Endothelial cell of umbilical vein (primary cell): ENCODE measurements at places on chromosomes 4 and X.

- H3K27me3 ChIP-seq = no peaks in the 10 kb centered on the region
- DNase-seq = no peak
- H3K4me1 ChIP-seq = no peaks in the 10 kb centered on the region
- H3K27ac ChIP-seq = no peak overlapping the region
- no peak overlapping the region for H3K4me3 ChIP-seq
These were observed 136.9 kb downstream of the MGST2 start for GRCh38 chr4:139802488-139802887.

GRCh38 chr4:87103691-87104187 is 116.7 kb downstream of the KLHL8 start:
- H3K27ac ChIP-seq = peak overlapping the region; percentile 96
- no peaks in the 10 kb centered on the region for H3K27me3 ChIP-seq
- peaks cover 37% of the 10 kb centered on the region for H3K4me1 ChIP-seq
- peak; percentile 84 for DNase-seq
- peaks cover 7% of the 10 kb centered on the region for H3K36me3 ChIP-seq

- H3K36me3 ChIP-seq = no peaks in the 10 kb centered on the region
- DNase-seq = no peak
- H3K27me3 ChIP-seq = no peaks in the 10 kb centered on the region
- H3K4me3 ChIP-seq = no peak overlapping the region
- H3K27ac ChIP-seq = no peak overlapping the region
These were observed 247.4 kb upstream of the CTSO start for GRCh38 chr4:156201050-156201449.

- no peaks in the 10 kb centered on the region for H3K27me3 ChIP-seq
- H3K4me1 ChIP-seq = no peaks in the 10 kb centered on the region
- no peak overlapping the region for H3K4me3 ChIP-seq
- DNase-seq = peak; percentile 54
These were observed 19.2 kb downstream of the PNMA6E start for GRCh38 chrX:153381684-153382532.

GRCh38 chr4:86286726-86287125 is 73.1 kb downstream of the MAPK10 start:
- DNase-seq = no peak
- no peaks in the 10 kb centered on the region for H3K36me3 ChIP-seq
- H3K4me1 ChIP-seq = peaks cover 2% of the 10 kb centered on the region
- no peak overlapping the region for H3K4me3 ChIP-seq
- H3K27me3 ChIP-seq = no peaks in the 10 kb centered on the region
- no peak overlapping the region for H3K27ac ChIP-seq

DNA sequence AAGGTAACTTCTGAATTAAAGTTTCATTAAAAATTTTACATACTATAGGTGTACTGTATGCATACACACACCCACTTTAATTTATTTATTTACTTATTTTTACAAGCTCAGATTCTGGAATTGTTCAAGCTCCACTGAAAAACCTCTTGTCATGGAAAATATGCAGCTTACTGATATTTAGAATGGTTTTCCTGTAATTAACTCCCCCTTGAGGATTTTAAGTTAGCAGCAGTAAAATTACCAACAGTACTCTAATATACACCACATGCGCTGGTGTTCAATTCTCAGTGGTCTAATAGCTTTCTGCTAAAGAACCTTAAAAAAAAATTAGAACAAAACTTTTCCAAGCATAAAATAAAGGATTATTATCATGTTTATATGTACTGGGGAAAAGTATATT is 12.0 kb downstream of the MAB21L2 start:
- H3K36me3 ChIP-seq = no peaks in the 10 kb centered on the region
- H3K27ac ChIP-seq = no peak overlapping the region
- H3K4me3 ChIP-seq = no peak overlapping the region

DNA sequence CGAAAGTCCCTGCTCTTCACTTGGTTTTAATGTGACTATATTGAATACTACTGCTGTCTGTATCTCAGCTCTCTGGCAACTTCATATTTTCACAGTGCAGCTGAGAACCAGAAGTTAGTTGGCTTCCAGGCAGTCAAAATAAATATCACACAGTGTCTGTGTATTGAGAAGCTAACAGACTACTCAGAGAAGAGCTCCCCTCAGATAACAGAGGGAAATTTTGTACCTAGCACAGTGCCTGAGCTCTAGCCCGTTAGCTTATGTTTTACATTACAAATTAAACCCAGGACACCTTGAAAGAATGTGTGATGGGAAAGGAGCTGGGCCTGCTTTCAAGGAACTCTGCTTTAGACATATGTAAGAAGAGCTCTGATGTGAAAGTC is 22.7 kb downstream of the JADE1 start:
- peaks cover 7% of the 10 kb centered on the region for H3K36me3 ChIP-seq
- no peak overlapping the region for H3K27ac ChIP-seq
- H3K27me3 ChIP-seq = no peaks in the 10 kb centered on the region

GRCh38 chrX:13506574-13506973 is 62.8 kb upstream of the EGFL6 start:
- H3K27me3 ChIP-seq = no peaks in the 10 kb centered on the region
- no peak overlapping the region for H3K4me3 ChIP-seq
- H3K4me1 ChIP-seq = no peaks in the 10 kb centered on the region
- DNase-seq = peak; percentile 34
- no peaks in the 10 kb centered on the region for H3K36me3 ChIP-seq

DNA sequence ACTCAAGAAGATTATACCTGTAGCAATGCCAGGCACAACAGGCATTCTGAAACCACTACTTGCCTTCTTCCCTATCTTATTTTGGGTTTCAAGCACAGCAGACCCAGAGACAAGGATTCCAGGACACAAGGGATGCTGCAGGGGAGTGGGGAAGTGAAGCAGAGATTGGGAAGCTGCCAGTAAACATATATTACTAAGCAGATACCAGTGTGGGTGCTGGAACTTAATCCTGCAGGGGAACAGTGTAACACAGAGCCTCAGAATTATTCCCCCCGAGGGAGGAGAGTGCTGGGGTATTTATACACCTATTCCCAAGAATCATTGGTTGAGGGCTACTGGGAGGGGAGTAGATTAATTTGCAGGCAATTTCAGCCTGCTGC is 33.3 kb upstream of the MAML3 start:
- peaks cover 18% of the 10 kb centered on the region for H3K4me1 ChIP-seq
- H3K36me3 ChIP-seq = no peaks in the 10 kb centered on the region
- H3K4me3 ChIP-seq = no peak overlapping the region
- DNase-seq = no peak
- H3K27me3 ChIP-seq = no peaks in the 10 kb centered on the region

DNA sequence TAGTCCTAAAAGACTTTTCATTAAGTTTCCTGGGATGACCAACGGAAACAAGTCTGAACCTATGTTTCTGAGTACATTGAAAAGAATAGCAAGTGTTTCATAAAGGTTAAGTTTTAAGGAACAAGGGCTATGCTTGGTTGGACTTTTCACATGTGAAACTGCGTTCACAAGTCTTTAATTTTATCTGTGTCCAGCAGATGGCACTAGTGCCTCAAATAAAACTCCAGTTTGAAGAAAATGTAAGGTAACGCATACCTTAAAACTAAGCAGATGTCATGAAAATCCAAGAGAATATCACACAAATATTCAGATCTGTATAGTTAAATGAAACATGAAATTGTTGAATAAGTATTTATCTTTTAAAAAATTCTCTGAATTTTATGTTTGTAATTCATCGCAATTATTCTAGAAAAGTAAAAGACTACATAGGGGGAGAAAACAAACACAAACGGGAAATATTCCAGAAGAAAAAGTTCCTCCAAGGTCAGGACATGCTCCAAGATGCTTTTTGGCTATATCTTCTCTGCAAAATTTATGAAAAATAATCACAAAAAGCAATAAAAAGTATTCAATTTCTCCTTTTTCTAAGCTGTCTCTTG is 89.6 kb upstream of the MAD2L1 start:
- H3K4me3 ChIP-seq = no peak overlapping the region
- no peak overlapping the region for H3K27ac ChIP-seq
- peak; percentile 79 for DNase-seq
- H3K36me3 ChIP-seq = no peaks in the 10 kb centered on the region

- H3K27ac ChIP-seq = no peak overlapping the region
- no peaks in the 10 kb centered on the region for H3K4me1 ChIP-seq
- no peak for DNase-seq
These were observed 48.5 kb downstream of the SLC9A7 start for GRCh38 chrX:46710425-46710824.

DNA sequence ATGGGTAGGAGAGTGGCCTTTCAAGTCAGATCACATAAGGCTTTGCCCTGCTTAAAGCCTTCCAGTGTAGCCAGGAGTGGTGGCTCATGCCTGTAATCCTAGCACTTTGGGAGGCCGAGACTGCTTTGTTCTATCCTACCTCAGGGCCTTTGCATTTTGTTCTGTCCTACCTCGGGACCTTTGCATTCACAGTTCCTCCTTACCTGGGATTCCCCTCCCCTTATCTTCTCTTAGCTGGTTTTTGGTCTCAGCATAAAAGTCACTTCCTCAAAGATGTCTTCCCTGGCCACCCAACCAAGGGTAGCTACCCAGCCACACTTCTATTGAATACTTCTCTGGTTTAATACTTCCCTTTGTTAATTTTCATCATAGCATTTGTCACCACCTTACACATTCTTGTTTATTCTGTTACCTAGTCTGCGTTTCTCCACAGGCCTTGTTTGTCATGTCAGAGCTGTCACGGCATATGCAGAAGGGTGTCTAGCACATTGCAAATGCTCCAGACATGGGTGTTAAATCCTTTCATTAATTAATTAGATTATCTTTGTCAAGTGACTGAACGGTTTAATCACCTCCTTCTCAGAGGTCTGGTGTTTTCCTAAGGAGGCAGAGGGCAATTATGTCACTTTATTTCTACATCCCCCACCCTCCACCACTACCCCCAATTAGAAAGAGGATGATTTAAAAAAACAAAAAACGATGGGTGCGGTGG is 11.3 kb upstream of the SETD7 start:
- no peaks in the 10 kb centered on the region for H3K36me3 ChIP-seq
- no peaks in the 10 kb centered on the region for H3K27me3 ChIP-seq
- no peak overlapping the region for H3K4me3 ChIP-seq
- H3K4me1 ChIP-seq = no peaks in the 10 kb centered on the region

DNA sequence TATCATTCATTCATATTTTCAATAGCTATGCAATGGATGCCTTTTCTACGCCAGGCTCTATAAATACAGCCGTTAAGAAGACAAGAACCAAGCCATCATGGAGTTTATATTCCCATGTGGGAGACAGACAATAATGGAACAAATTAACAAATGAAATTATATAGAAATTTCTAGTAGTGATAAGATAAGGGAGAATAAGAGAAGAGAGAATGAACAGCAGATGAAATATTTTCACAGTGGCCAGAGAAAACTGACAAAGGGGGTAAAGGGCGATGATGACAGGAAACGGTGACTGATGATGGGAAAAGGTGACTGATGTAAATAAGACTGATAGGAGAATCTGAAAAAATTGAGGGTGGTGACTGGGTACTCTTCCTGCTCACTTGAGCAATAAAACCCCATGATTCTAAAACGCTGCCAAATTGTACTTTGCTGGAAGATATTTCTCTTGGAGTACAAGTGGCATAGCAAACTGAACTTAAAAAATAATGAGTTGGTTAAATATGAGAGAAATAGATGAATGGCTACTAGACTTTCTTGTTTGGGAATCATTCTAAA is 13.2 kb downstream of the RNF150 start:
- H3K27me3 ChIP-seq = no peaks in the 10 kb centered on the region
- H3K4me3 ChIP-seq = no peak overlapping the region
- H3K27ac ChIP-seq = no peak overlapping the region

DNA sequence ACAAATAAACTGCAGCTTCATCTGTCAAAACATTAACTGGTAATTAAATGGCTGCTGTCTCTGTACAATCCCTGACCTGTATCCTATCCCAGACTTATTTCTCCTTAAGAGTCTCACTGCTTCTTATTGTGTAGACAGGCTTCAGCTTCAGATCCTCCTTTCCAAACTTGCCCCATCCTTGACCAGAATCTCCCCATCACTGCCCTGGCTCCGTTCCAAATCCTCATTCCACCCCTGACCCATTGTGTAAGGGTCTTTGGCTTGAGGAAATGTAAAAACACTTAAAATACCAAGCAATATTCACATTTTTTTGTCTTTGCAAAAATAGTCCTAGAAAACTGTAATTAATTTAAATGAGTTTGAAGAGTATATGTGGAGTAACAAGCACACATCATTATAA is 152.6 kb upstream of the VEGFC start:
- H3K4me3 ChIP-seq = no peak overlapping the region
- no peak for DNase-seq
- no peaks in the 10 kb centered on the region for H3K27me3 ChIP-seq
- H3K36me3 ChIP-seq = no peaks in the 10 kb centered on the region

GRCh38 chrX:107752043-107752442 is 23.5 kb downstream of the TSC22D3 start:
- H3K27ac ChIP-seq = no peak overlapping the region
- no peak overlapping the region for H3K4me3 ChIP-seq
- DNase-seq = no peak
- no peaks in the 10 kb centered on the region for H3K27me3 ChIP-seq
- H3K36me3 ChIP-seq = no peaks in the 10 kb centered on the region
- H3K4me1 ChIP-seq = no peaks in the 10 kb centered on the region

DNA sequence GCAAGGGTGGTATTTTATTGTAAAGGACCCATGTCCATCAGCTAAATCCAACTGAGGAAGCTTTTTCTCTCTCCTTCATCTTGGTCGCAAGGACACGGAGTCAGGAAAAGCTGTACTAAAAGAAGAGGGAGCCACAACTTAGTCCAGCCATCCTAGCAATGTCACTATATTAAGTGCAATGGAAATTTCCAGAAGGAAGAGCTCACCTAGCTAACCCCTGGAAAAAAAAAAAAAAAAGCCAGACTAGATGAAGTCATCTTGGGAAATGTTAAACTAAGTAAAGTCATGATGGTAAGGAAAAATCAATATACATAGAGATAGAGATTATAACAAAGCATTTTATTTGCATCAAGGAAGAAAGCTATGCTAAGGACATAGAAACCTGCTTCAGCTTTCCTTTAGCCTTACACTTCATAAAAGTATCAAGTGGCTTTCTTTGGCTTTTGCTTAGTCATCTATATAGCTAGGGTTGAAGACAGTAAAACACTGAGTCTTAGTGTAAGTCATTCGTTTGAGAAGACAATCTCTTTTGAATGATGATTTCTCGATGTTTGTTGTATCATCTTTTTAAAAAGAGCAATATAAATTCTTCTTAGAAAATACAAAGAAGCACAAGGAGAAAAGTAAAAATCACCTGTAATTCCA is 18.6 kb upstream of the CA5B start:
- H3K36me3 ChIP-seq = no peaks in the 10 kb centered on the region
- DNase-seq = no peak
- no peaks in the 10 kb centered on the region for H3K27me3 ChIP-seq
- H3K4me1 ChIP-seq = no peaks in the 10 kb centered on the region
- no peak overlapping the region for H3K27ac ChIP-seq

- DNase-seq = no peak
- no peaks in the 10 kb centered on the region for H3K27me3 ChIP-seq
- H3K27ac ChIP-seq = no peak overlapping the region
These were observed 695.2 kb downstream of the GRXCR1 start for GRCh38 chr4:43587758-43588157.

DNA sequence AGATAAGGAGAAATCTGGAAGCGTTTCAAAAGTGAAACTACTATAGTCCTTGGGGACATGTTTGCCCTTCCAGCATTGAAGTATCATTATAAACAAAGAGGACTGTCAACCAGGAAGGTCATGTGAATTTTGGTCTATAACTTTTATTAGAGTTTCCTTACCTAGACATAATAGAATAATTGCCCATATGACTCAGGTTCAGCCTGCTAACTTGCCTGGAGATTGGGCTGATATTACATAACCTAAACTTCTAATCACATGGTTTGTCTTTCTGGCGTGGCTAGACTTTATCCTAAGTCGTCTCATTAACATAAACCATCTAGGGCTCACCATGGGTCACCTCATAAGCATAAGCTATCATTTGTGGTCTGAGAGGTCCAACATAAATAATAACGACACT is 775.9 kb downstream of the CENPC start:
- H3K4me1 ChIP-seq = no peaks in the 10 kb centered on the region
- no peak overlapping the region for H3K4me3 ChIP-seq
- H3K27ac ChIP-seq = no peak overlapping the region
- no peak for DNase-seq
- no peaks in the 10 kb centered on the region for H3K36me3 ChIP-seq
- H3K27me3 ChIP-seq = no peaks in the 10 kb centered on the region
